D341Med (cell line): ENCODE measurements at places on chromosomes 3 and 15.
A peak's percentile ranks its signal among the peaks of the same experiment; 100 is the strongest.

- no peak for DNase-seq
These were observed 291.2 kb upstream of the STT3B start for GRCh38 chr3:31241533-31241932.

DNA sequence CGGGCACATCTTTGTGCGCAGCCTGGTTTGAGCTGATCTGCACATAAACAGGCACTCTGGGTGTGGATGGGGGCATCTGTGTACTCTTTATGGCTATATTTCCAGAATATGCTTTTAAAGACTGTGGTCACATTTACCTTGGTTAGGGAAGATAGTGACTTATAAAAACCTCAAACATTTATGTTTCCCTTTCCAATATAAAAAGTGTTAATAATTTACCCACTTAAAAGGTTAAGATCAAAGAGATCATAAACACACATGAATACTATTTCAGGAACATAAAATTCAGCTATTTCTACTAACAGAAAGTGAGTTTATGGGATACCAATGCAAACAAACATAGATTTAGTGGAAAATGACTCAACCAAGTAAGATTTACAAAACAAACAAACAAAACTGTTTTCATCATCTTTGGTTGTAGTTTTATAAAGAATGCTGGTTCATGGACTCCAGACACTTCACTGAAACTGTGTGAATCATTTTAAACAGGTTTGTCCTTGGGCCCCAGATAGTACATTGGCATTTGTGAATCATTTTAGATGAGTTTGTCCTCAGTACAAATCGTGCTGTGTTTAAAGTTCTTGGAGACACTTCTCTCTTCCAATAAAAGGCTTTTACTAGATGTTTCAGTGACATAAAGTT is 253.5 kb upstream of the CTDSPL start:
- DNase-seq: no peak

DNA sequence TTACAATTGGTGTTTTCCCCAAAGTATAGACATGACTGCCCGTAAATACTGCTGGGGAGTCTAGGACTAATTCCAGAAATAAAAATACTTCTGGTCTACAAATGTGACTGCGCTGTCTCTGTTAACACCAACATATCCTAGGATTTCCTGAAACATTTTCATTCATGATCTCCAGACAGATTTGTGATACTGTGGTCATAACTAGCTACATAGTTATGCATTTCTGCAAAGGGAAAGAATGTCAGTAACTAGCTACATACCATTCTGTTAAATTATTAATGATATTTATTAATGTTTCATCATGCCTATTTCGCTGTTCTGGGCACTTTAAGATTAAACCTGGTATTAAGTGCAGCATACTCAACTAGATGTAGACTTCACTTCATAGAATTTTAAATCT is 33.3 kb downstream of the SETD5 start:
- no peak for DNase-seq

DNA sequence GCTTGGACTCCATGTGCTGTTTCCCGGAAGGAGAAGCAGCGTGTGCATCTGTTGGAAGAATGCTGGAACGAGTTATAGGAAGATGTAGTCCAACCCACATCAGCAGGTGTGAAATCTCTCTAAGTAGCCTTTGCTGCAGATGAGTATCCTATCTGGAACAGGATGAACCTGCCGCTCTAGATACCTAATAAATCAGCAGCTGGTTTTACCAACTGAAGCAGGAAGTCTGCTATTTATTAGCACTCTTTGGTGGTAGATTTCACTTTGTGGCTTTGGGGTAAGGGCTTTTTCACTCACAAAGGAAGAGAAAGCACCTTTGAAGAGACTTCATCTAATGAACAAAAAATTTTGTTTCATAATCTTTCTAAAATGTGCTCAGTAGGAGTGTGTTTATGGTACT is 66.4 kb downstream of the DCUN1D1 start:
- DNase-seq: no peak

DNA sequence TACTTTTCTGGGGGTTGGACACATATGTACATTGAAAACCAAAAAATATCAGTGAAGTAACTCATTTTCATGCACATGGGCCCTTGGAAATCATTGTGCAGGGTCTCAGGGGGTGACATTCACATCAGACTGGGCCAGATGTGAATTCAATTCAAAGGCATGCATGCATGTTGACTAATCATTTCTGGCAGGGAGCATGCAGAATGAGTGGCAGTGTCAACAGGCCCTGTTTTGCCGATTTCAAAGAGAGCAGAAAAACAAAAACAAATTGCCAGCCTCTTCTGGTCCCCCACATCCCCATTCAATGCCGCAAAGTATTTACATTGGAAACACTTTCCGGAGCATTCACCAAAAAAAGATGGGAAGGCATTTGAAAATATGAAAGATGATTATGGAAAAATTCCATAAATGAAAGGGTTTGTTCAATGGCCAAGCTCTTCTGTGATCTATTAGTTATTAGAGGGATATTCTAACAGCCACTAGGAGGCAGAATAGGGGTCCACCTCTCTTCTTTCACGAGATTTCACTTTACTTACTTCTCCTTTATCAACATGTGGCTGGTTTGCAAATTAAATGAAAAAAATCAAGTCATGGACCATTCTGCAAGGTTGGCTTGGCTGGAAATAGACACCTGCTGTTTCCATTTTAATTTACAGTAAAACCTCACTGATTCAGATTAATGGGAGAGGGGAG is 119.9 kb upstream of the FEZF2 start:
- DNase-seq: peak; percentile 33

GRCh38 chr3:126558336-126559071 is at the start of gene C3orf22:
TSS of gene C3orf22 (minus strand) at chr3:126558932. CDS start at chr3:126553390, 5,542 bp downstream.
- peak; percentile 11 for DNase-seq

- DNase-seq: no peak
These were observed 61.7 kb downstream of the TMEM212 start for GRCh38 chr3:171904829-171905228.

- no peak for DNase-seq
These were observed 1.9 kb downstream of the FNDC3B start for GRCh38 chr3:172040981-172041963.

DNA sequence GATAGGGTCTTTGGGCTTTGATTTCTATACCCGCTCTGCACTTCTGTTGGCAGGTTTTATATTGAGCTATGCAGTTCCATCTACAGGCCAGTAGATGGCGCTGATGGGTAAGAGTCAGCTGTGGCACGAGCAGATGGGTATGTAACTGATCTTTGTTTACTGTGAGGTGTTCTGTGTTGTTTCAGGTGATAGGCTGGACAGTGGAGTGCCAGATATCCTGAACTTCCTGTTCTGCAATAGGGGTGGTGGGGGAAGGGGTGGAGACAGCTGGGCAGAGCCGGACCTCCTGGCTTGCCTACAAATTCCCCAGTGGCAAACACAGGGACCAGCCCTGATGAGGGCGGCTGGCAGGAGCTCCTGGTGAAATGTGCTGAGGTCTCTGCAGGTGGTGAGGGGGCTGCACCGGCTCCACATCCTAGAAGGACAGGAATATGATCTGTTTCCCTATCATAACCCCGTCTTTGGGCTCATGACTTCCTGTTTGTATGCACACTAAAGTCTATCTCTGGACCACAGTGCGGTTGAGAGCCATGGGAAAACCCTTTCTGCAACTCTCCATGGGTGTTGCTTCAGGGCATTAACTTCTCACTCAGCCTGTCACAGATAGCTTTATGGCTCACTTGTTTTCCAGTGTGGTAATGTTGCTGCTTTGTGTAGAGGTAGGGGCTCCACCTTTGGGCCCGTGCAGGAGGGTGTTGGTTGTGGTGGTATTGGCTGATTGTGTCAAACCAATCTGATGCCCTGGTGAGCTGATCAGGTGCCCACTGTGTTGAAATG is 13.4 kb upstream of the FAM98B start:
- peak; percentile 68 for DNase-seq

DNA sequence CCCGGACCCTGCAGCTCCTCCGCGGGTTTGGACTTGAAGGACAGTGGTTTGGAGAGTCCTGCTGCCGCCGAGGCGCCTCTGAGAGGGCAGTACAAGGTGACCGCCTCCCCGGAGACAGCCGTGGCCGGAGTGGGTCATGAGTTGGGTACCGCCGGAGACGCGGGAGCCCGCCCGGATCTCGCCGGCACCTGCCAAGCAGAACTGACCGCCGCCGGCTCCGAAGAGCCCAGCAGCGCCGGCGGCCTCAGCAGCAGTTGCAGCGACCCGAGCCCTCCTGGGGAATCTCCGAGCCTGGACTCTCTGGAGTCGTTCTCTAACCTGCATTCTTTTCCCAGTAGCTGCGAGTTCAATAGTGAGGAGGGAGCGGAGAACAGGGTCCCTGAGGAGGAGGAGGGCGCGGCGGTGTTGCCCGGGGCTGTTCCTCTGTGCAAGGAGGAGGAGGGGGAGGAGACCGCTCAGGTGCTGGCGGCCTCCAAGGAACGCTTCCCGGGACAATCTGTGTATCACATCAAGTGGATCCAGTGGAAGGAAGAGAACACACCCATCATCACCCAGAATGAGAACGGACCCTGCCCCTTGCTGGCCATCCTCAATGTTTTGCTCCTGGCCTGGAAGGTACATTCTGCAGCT is 634 bp downstream of the MINDY2 start:
- DNase-seq: peak; percentile 63

- no peak for DNase-seq
These were observed 115.5 kb upstream of the NECTIN3 start for GRCh38 chr3:110956081-110956480.

DNA sequence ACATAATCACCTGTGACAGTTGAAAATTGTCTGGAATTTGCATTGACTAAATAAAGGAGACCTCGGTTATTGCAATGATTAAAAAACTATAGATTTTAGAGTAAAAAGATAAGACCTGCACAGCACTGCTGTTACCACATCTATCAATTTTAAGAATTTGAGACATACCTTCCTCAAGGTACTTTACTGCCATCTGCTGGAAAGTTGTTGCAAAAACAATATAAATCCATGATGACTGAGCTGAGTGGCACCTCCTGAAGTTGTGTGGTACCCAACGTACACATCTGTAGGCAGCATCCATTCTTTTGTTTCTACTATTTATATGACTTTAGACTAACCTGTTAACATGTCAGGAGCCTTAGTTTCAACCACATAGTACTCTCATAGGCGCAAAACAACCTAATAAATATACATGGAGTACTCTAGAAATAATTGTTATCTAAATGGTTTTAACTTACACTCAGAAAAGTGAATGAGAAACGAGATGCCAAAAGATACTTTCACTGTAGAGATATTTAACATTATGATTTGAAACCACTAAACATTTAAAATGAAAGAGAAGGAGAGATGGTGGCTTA is 106.7 kb downstream of the GHSR start:
- DNase-seq: peak; percentile 52

DNA sequence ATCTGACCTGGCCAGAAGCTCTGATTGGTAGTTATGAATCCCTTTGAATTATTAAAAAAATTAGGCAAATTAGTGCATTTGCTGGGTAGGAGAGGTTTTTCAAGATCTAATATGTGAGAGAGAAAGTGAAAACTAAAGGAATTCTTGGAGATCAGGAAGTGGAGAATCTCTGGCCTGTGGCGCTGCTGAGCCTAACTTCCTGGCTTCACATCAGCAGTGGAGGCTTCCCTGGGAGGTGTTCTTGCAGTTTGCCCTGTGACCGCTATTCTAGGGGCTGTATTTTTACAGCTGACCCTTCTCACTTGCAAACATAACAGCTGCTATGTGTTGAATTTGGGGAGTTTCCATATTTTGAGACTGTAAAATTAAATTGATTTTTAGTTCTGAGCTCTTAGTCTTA is 166.4 kb downstream of the ATG7 start:
- no peak for DNase-seq

DNA sequence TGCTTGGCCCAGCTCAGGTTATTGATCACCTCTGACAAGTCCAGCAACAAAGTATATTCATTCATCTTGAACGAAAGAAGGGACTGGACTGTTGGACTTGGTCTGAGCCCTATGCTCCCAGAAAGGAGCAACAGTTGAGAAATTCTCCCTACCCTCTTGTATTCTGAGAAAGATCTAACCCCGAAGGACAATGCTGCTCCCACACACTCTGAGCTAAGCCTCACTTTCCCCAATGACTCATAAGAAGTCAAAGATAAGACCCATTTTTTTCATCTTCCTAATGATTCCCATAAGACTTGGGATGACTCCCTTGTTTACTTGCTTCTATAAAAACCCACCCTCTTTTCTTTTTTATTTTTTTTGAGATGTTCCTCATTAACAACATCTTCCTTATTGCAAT is 549.4 kb upstream of the MDFIC2 start:
- no peak for DNase-seq
